Femur (tissue), 1 donor: ENCODE measurements at places on chromosomes 5 and 9.

GRCh38 chr9:69168709-69169217, 5.3 kb upstream of the TJP2 start:
- DNase-seq = no peak

DNA sequence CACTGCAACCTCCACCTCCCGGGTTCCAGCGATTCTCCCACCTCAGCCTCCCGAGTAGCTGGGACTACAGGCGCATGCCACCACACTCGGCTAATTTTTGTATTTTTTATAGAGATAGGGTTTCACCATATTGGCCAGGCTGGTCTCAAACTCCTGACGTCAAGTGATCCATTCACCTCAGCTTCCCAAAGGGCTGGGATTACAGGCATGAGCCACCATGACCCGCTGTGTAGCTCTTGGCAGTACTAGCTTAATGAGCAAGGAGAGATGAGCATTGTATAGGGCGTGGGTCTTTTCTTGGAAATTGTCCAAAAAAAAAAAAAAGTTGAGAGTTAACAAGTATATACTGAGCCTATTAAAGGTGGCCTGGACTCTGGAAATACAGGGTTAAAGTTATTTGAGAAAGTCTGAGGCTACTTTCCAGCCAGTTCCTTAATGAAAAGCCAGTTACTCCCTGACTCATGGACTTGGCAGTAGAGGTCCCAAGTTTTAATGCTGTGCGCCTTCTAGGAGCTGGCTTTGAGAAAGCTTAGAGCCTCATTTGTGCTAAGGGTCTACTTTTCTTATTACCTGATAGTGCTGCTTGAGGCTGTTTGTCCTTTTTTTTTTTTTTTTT, 4.2 kb upstream of the FGF18 start:
- no peak for DNase-seq

- no peak for DNase-seq
Measured at GRCh38 chr5:138925090-138925635, 50.0 kb upstream of the LRRTM2 start.

- DNase-seq = no peak
Measured at GRCh38 chr5:149930043-149930748, 14.4 kb downstream of the PDE6A start.

GRCh38 chr9:136787690-136788400, 3.3 kb upstream of the TMEM141 start:
- DNase-seq = peak; percentile 78

- DNase-seq = no peak
Measured at GRCh38 chr9:14687042-14687719, 6.1 kb downstream of the ZDHHC21 start.

GRCh38 chr9:76562511-76562911, 103.5 kb downstream of the GCNT1 start:
- DNase-seq = no peak

- DNase-seq = no peak
Measured at GRCh38 chr9:134374301-134375010, 48.2 kb downstream of the RXRA start.

GRCh38 chr5:148619484-148619883, 34.8 kb downstream of the HTR4 start:
- DNase-seq = no peak

DNA sequence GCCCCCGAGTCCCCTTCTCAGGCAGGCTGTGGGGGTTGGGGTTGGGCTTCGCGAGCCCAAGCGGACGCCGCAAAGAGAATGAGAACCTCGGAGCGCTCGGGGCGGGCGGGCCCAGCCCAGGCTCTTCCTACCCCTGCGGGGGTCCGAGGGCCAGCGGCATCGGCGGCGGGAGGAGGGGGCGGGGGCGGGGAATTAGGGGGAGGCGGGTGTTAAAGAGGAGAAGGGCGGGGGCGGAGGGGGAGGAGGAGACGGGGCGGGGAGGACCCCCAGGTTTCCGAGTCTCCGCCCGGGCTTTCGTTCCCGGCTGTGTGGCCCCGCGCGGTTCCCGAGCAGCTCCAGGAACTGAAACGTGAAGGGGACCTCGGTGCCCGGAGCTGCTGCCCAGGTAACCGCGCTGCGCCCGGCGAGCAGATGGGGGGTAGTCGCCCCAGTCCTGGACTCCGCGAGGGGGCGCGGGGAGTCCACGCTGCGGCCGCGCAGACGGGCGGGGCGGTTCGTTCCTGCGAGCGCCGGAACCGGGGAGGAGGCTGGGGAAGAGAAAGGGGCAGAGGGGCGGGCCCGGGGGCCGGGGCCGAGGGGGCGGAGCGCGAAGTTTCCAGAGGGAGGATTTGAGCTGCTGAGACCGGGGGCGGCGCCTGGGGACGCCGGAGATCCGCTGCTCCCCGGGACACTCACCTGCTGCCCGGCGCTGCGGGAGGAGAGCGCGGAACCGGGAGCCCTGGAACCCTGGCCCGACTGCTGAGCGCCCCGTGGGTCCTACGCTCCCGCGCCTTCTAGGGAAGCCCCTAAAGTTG, 38.4 kb upstream of the PLEKHG4B start:
- peak; percentile 50 for DNase-seq

DNA sequence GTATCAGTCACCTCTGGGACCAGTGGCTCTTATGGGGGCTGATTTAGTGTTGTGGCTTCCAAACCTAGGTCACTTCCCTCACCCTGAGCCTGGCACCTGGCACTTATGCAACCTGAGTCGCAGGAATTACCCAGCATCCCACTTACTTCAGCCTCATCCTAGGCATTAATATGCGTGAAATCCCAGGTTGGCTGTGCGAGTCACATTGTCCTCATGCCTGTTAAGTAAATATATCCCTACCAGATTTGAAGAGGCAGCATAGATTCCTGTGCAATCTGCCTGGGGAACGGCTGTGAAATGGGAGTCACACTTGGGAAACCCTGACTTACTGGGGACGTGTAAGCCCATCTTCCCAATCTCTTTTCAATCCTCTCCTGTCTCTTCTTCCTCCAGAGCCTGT, 42.7 kb upstream of the AKNA start:
- DNase-seq = no peak

- no peak for DNase-seq
Measured at GRCh38 chr9:68749579-68750159, 44.6 kb downstream of the PIP5K1B start.

- no peak for DNase-seq
Measured at GRCh38 chr9:120712539-120713031, 1.7 kb downstream of the MEGF9 start.

DNA sequence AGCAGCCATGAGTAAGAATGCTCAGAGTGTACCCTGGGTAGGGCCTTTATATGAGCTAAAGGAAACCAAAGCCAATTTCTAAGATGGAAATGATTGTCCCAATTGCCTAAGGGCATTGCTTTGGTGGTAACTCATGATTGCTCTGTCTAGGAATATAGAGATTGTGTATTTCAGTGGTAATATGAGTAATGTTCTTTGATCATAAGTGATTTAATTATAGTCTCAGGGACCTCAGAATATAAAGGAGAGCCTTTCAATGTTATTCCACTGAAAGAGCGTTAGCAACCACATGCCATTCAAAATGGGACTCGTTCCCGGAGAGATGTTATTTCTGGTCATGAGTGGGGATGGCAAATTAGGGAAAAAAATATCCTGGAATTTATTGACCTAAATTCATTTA, 340.5 kb downstream of the ARHGEF28 start:
- no peak for DNase-seq

GRCh38 chr5:54311176-54311677, 854 bp upstream of the ARL15 start:
- no peak for DNase-seq

DNA sequence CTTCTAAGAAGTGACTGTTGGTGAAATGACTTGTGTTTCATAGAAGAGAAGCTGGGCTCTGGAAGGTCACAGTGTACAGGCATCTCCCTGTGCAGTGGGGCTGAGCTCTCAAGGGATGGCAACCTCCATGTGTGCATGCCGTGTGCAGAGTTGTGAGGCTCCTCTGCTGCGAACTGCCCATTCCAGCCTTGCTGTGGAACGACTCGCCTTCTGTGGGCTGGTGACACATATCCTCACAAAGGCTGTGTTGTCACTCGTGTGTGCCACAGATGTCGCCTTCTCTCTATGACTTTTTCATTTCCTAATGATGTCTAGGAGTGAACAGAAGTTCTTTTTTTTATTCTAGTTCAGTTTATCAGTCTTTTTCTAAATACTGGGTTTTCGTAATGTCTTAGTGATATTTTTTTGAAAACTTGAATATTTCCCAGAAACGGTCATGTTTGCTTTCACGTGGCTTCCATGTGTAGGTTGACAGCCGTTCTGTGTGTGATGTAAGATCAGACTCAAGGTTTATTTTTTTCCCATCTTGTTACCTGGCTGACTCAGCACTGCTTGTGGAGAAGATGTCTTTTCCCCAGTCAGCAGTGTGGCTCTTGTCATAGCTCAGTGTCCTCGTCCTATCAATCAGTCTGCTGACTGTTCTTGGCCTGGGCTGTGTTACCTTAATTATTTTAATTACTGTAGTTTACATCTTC, 57.3 kb upstream of the CACNA1B start:
- no peak for DNase-seq

DNA sequence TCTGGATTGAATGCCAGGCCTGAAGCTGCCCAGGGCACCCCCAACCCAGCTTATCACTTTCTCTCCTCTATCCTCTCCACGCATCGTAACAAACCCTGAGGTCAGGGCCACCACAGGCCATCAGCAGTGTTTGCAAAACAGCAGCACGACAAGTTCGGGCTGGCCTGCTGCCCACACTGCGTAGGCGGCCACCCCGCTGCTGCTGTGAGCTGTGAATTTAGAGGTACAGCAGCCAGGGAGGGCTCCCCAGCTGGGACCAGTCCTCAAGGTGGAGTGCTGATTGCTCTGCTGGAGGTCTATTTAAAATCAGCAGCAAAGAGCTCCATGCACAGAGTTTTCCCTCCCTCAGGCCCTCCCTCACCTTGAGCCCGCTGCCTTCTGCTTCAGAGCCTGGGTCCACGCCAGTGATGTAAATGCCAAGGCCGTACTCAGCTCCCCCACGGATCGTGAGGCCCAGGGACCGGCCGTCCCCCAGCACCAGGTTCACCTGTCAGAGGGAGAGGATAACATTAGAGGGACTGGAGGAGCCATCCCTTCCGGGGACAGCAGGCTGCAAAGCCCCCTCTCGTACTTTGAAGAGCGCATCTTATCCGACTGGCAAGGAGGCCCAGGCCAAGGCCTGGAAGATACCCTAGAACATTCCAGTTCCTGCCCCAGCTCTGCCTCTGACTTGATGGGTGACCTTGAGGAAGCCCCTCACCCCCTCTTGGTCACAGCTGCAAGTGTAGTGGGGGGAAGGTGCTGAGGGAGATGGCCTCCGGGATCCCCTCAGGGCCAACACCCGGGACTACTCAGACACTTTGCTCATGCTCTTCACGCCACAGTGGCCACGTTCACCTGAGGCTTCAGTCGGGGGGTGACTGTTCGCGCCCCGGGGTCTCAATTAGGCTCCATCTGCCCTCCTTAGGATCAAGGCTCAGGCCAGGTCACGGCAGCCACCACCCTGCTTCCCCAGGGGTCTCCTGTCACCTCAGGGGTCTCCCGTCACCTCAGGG, 39.1 kb downstream of the WHRN start:
- DNase-seq = peak; percentile 16

DNA sequence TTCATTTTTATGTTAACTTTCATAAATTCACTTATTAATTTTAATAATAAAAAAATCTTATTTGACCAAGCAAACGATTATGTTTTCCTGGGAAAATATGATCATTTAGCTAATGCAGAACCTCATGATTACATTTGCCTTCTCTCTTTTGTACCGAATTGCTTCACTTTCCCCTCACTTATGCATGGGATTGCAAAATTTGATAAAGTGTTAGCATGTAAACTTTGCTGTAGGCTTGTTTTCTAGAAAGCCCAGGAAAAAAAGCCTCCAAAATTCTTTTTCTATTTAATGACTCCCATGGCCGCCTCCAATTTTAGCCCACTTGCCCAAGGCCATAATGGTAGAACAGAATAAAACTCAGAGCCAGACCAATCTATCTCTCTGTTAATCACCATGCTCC, 82.8 kb upstream of the FBXL7 start:
- no peak for DNase-seq

- DNase-seq = peak; percentile 73
Measured at GRCh38 chr9:89606049-89606623, 1.3 kb downstream of the GADD45G start.

GRCh38 chr5:147935032-147935431, 28.7 kb upstream of the C5orf46 start:
- DNase-seq = no peak

GRCh38 chr9:94805051-94805489, 78.6 kb downstream of the AOPEP start:
- no peak for DNase-seq

- no peak for DNase-seq
Measured at GRCh38 chr9:112069318-112070169, 105.6 kb downstream of the SUSD1 start.

DNA sequence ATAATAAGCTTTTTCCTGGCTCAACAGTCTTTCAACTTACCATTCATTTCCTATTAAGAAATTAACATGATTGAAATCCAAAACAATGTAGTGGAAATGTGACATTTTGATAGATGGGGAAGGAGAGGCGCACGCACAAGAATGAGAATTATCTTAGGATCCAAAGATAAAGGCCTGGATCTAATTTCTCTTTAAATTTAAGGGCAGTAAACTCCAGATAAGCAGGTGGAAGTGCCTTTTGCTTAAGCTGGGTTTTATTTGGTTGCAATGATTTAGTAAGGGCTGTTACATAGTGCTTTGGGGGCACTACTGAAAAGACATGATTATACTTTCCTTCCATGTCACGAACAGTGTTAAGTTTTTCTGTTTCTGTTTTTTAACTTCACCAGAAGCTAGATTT, 17.3 kb downstream of the EQTN start:
- DNase-seq = no peak

DNA sequence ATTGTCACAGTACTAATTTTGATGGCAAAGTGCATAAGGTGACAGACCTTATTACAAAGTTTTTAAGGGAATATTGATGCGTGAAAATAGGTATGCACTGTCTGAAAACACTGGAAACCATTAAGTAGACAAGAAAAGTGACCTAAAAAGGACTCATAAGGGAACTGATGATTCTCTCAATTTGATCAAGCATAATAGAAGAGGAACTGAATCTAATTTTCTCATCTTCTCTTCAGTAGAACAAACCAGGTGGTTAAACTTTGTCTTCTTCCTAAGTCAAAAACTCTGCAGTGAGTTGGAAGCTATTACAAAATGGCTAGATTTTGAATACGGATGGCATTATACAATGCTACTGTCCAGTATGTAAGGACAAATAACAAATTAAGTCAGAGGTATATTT, 53.4 kb downstream of the RNF145 start:
- no peak for DNase-seq

DNA sequence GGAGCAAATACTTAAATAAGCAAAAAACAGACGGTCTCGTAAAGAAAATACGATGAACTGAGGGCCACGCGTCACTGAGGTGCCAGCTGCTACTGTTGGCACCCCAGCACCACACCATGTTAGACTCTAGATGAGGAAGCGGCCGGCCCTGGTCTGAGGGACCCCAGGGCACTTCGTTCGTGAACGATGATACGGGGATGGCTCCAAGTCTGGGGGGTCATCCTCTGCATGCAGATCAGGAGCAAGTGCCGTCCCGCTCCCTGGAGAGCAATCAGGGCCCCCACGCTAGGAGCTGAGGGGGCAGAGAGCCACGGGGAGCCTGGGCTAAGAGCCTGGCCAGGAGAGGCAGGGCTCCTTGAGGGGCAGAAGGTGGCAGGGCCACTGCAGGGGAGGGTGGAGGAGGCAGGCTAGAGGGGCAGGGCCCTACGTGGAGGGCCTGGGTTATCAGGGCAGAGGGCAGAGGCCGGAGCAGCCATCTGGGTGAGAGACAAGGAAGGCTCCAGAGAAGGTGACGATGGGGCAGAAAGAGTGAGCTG, 24.1 kb downstream of the SARDH start:
- DNase-seq = peak; percentile 10

- no peak for DNase-seq
Measured at GRCh38 chr9:27534658-27535209, 5.1 kb upstream of the MOB3B start.
